ENCODE measurements at places on chromosomes 11 and 22.

DNA sequence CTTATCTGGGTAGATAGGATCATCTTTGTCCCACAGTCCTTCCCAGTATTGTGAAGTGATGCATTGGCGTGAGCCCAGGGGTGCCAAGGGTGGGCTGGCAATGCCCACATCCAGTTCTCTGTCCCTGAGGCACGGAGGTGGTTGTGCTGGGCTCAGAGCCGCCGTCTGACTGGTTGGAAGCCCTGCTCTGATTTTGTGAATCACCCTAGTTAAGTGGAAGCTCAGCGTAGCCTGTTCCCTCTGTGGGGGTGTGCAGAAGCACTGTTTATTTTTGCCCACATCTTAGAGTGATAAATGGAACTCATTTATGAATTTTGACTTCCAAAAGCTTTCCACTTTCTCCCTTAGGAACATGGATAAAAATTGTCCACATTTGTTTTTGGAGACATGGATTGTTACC, 13.6 kb downstream of the BCR start:
- DNase-seq, result no peak

GRCh38 chr11:123054301-123055065, 7.5 kb downstream of the HSPA8 start:
- peak; percentile 45 for DNase-seq

DNA sequence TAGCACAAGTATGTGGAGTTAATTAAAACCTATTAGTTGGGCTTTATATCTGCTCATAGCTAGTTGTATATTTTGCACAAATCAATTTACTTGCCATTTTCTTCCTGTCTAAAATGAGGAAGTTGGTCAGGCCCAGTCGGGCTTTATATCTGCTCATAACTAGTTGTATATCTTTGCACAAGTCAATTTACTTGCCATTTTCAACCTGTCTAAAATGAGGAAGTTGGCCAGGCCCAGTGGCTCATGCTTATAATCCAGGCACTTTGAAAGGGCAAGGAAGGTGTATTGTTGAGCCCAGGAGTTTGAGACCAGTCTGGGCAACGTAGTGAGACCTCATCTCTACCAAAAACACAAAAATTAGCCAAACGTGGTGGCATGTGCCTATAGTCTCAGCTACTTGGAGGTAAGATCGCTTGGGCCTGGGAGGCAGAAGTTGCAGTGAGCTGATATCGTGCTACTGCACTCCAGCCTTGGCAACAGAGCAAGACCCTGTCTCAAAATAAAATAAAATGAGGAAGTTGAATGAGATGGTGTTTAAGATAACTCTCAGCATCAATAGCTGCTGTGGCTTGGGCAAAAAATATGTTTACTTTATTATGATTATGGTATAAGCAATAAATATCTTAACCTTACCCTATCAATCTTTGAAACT, 1558.6 kb upstream of the RAG2 start:
- no peak for DNase-seq

- DNase-seq, result no peak
Observed at GRCh38 chr22:19750507-19751490, 9.8 kb upstream of the TBX1 start.

DNA sequence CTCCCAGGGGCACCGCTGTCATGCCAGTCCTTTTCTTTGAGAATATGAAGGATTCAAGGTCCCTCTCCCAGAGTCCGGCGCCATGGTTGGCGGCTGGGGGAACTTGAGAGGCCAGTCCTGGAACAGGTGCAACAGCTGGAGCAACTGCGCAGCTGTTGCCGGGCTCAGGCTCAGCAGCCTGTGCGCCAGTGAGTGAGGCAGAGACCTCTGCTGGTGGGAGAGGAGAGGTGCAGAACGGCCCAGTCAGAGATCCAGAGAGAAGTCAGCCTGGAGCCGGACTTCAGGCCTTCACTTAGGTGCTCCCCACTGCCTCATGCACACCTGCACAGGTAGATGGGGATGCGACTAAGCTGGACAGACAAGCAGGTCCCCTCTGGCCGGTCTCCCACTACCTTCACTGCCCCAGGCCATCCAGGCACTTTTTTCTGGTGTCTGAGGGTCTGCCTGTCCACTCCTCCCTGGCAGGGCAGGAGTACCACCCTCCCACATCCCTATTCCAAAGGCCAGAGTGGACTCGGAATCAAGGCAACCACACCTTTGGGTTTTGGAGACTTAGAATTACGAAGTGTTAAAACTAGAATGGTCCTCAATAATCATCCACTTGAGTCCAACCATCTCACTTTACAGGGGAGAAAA, 4.6 kb downstream of the CHRDL2 start:
- DNase-seq, result peak; percentile 39

- DNase-seq, result no peak
Observed at GRCh38 chr22:23752090-23752691, 1.3 kb upstream of the ZNF70 start.

GRCh38 chr22:42269432-42270175, 849 bp downstream of the TCF20 start:
- DNase-seq, result no peak

- DNase-seq, result no peak
Observed at GRCh38 chr22:23279781-23280180, 99.5 kb downstream of the BCR start.

DNA sequence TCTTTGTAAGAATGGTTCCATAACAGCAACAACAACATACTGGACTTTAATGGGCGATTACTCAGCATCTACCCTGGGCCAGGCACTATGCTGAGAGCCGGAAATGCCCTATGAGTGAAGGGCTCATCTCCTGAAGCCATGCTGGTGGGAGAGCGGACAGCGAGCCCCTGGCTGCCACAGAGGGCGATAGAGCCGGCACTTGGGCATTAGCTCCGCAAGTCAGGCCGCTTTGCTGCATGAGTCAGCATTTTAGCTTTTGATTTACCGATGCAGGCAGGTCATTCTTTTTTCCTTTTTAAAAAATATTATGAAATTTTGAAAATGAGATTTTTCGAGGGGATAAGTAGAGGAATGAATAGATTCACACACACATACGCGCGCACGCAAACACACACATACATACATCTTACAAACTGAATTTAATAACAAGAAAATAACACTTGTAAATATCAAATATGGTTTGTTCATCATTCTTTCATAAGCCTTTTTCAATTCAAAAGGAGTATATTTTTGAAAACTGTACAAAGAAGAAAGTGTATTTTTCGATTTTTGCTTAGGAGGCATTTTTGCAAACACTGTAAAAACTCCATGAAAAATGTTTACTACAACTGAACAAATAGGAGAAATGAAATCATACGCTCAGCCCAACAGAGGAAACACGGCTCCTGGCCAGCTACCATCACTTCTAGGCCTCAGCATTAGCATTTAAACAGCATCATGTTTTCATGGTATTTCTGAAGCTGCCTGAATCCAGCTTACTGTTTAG, 667.3 kb downstream of the OPCML start:
- no peak for DNase-seq

Data from stromal cell of bone marrow (primary cell).